Stimulated activated CD8-positive, alpha-beta memory T cell treated with anti-CD3 and anti-CD28 coated beads, Interleukin-4, amount 100 ng/mL, for 1 hour (primary cell): ENCODE measurements at places on chromosomes 1 and 21.

DNA sequence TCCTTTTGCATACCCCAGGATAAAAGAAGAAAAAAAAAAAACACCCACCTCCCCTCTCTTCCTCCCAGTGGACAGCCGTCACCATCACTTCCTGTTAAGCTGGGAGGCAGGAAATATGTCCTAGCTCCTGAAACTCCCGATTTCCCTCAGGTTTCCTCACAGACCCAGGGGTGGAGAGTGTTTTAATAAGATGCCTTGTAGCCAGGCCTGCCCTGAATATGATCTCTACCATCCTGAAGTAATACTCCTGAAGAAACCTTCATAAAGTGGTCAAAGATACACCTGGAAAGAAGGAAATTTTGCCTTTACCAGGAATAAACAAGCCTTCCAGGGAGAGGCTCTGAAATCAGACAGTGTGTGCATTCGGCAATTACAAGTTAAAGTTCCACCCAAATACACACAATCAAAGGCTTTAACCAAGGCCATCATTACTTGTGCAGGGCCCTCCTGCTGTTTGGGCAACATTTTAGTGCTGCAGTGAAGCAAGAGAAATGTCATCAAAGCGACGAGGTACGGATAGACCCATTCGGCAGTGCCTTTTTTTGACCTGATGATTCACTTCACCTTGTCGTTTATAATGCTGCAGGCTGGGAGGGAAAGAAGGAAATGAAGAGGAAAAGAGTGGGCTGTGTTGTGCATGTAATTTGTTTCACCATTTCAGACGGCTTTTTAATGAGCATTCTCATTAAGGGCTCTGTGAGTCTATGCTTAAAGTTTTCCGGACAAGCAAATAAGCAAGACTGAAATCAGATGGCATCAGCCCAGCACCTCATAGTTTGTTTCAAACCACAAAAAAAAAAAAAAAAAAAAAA, 41.0 kb upstream of the RASAL2 start:
- DNase-seq: no peak

DNA sequence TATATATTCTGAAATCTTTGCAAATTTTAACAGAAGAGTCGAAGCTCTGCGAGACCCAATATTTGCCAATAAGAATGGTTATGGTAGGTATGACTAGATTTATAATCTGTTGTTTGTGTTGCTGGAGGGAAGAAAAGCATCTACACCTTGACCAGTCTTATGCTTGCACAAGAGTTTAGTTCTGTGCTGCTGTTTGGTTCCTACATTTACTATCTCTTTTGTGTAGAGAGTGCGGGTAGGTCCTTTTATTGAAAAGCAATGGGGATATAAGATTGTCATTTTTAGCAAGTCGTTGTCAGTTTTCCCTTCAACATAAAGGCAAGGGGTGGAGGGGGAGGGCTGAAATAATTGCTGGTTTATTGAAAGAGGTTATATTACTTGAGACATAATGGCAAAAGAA, 396 bp downstream of the ELAVL4 start:
- DNase-seq: no peak

- no peak for DNase-seq
Observed at GRCh38 chr1:2628933-2629626, 3.7 kb downstream of the MMEL1 start.

DNA sequence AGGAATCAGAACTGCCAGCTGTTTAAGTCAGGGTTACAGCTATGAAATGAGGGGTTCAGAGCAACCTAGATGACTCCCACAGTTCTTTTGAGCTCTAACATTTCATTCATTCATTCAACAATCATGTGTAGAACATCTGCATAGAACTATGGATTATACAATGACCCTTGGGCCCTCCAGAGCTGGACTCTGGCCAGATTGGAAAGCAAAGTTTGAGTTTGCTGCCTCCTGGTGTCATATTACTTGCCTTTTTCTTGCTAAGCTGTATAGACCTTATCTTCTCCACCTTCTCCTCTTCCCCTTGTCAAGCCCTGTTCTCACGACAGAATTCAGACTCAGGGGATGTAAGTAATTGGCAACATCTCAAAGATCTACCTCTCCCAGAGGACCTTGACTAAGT, 4.0 kb downstream of the CASQ2 start:
- no peak for DNase-seq

- DNase-seq: no peak
Observed at GRCh38 chr1:150429805-150430204, 57.4 kb upstream of the TARS2 start.
